ENCODE measurements at places on chromosomes 2 and 18. TPM values are rescaled to one million over a fixed set of nuclear protein-coding genes. Genes with fewer than 3 reads are reported as not detected.

The STK39 gene
- polyA plus RNA-seq: 41.6 TPM

The QPCT gene
- polyA plus RNA-seq: 0.67 TPM

The GNAL gene
- 0.81 TPM for polyA plus RNA-seq

The EFR3B gene
- polyA plus RNA-seq: not detected

The TUBA4B gene
- 0.06 TPM for polyA plus RNA-seq

The HNMT gene
- polyA plus RNA-seq: 96.9 TPM

The ANKRD62 gene
- not detected for polyA plus RNA-seq

The SSB gene
- polyA plus RNA-seq: 49.2 TPM

The PJVK gene
- polyA plus RNA-seq: 5.3 TPM

The SOX11 gene
- 0.03 TPM for polyA plus RNA-seq

The RGPD4 gene
- 0.01 TPM for polyA plus RNA-seq

The ICOS gene
- polyA plus RNA-seq: 0.50 TPM

The RHBDD1 gene
- polyA plus RNA-seq: 3.1 TPM

The DLX1 gene
- not detected for polyA plus RNA-seq

The REG3G gene
- polyA plus RNA-seq: 0.89 TPM

The BOLL gene
- not detected for polyA plus RNA-seq

The EFHD1 gene
- polyA plus RNA-seq: 1.8 TPM

The SAG gene
- polyA plus RNA-seq: not detected

The PID1 gene
- 7.0 TPM for polyA plus RNA-seq

The SLC16A14 gene
- 0.27 TPM for polyA plus RNA-seq

The CCDC178 gene
- polyA plus RNA-seq: not detected

The TWIST2 gene
- not detected for polyA plus RNA-seq

The CPS1 gene
- polyA plus RNA-seq: 191 TPM

The IL1RL1 gene
- 14.6 TPM for polyA plus RNA-seq

The TRABD2A gene
- polyA plus RNA-seq: 35.5 TPM

The NRP2 gene
- polyA plus RNA-seq: 0.89 TPM

The UNC80 gene
- 0.33 TPM for polyA plus RNA-seq

The FER1L5 gene
- 0.09 TPM for polyA plus RNA-seq

The SLC20A1 gene
- polyA plus RNA-seq: 24.6 TPM

The SULT1C2 gene
- polyA plus RNA-seq: 252 TPM

The HAAO gene
- polyA plus RNA-seq: 27.6 TPM

The PSMD1 gene
- 49.8 TPM for polyA plus RNA-seq

The MLPH gene
- 13.2 TPM for polyA plus RNA-seq

The KCNIP3 gene
- polyA plus RNA-seq: 1.4 TPM

The SKA1 gene
- polyA plus RNA-seq: 0.67 TPM

The CEP76 gene
- 4.3 TPM for polyA plus RNA-seq

The ATP6V1C2 gene
- polyA plus RNA-seq: 1.3 TPM

The LRRC30 gene
- not detected for polyA plus RNA-seq

The LNPK gene
- 7.1 TPM for polyA plus RNA-seq

The SP110 gene
- polyA plus RNA-seq: 13.7 TPM

The ARHGAP25 gene
- polyA plus RNA-seq: 1.8 TPM

The POTEF gene
- polyA plus RNA-seq: not detected

The MTLN gene
- 262 TPM for polyA plus RNA-seq

The COL4A4 gene
- 0.19 TPM for polyA plus RNA-seq

The RBKS gene
- 72.0 TPM for polyA plus RNA-seq

The CYTIP gene
- polyA plus RNA-seq: 17.6 TPM

Data from small intestine (tissue), 16 donors.